Chondrocyte (in vitro differentiated cells): ENCODE measurements at places on chromosomes 7 and 10.
A peak's percentile ranks its signal among the peaks of the same experiment; 100 is the strongest.

DNA sequence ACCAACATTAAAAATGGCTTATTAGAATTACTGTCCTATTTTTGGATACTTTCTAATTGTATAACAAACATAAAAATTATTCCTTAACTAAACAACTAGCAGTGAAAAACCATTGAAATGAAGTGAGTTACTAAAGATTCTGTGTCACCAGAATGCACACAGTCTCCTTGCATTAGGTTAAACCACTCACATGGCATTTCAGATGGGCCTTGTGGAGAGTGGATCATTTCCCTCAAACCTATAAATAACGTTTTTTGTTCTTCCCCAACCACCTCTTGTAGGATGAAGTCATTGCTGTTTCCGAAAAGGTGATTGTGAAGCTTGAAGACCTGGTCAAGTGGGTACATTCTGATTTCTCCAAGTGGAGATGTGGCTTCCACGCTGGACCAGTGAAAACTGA lies 38.4 kb downstream of the ARID5B start:
- no peak for DNase-seq

DNA sequence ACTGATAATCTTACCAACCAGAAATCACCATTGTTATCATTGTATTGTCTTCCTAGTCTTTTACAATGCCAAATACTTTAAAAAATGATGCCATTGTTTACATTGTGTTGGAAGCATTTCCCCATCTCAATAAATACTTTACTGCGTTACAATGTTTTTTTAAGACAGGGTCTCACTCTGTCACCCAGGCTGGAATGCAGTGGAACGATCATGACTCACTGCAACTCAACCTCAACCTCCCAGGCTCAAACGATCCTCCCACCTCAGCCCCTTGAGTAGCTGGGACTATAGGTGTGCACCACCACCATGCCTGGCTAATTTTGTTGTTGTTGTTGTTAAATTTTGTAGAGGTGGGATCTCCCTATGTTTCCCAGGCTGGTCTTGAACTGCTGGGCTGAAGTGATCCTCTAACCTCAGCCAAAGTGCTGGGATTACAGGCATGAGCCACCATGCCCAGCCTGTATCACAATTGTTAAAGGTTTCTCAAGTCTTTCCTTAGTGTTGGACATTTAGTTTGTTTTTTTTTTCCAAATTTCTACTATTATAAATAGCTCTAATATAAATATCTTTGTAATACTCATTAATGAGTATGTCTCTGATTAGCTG lies 13.5 kb downstream of the LRMDA start:
- no peak for DNase-seq

GRCh38 chr7:39181398-39181797 lies 203.7 kb downstream of the POU6F2 start:
- no peak for DNase-seq

DNA sequence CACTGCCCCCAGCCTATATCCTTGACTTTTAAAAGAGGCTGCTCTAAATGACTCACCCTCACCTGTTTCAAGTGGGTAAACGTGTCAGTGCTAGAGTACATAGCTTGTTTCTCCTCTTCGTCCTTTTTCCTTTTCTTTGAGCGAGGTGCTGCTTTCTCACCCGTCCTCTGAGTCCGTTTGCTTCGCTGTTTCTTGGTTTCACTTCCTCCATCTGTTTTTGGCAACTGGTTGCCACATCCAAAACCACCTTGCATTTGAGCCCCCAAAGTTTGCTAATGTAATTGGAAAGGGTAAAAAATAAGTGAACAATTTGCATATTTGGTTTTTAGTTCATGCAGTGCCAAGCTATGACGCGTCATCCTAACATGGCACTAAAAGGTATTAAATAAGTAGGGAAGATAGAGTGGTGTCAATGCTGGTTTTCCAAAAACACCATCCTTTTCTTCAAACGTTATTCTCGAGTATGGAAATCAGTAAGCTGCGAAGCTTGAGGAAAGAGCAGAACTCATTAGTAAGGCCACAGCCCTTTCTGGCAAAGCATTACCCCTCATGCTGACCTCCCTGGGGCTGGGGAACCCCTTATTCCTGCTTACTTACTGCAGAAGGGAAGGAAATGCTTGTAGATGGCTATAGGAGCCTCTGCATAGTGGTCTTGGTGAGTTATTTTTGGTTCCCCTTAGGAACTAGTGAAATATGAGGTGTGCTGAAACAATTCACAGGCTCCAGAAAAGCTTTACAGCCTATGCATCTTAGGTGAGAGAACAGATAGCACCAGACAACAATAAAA lies 133.5 kb downstream of the GALNT11 start:
- no peak for DNase-seq

- no peak for DNase-seq
Measured at GRCh38 chr10:13792006-13792405, 205.2 kb downstream of the PRPF18 start.

DNA sequence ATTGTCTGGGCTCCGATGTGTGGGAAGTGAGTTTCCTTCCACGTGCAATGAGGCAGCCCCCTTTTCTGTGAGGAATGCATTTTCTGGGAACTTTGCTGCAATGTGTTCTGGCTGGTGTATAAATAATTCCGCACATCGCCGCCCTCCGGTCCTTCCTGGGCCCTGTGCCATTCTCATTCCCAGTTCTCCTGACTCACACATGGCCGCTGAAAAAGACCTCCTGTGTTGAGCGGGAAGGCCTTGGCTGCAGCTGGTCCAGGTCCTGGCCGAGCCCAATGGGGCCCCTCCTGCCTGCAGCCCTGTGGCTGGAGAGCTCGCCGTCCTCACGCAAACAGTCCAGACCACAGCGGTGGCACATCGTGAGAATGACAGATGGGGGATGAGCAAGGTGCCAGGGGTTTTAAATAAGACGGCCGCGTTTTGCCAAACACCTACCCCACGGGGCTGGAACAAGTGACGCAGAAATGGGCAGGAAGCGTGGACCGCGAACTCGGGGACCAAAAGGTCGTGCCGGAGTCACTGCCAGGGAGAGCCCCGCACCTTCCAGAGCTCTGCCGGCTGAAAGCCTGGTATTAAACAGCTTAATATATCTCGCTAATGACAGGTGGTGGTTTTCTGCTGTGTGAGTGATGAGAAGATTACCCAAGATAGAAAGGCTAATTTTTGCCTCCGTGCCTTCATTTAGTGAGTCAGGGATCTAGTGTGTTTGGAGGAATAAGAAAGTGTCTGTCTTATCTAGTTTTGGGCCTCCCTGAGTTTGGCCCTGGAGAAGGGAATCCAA lies 37.0 kb downstream of the FAM20C start:
- no peak for DNase-seq

GRCh38 chr10:99761365-99761764 lies 21.1 kb upstream of the ABCC2 start:
- DNase-seq = no peak

DNA sequence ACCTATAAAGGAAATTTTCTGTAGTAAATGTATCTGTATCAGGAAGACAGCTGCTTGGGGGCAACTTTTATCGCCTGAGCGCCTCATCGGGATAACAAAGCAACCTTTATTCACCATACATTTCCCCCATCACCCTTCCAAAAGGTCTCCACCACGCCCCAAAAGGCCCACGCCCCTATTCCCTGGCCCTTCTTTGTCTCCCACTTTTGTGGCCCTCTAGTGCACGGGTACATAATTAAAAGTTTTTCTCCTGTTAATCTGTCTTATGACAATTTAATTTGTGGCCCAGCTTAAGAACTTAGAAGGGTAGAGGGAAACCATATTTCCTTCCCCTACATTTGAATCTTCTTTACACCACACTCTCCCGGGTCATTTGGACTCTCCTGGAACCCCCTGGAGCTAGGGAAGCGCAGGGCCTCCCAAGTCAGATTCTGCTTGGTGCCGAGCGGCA lies 625 bp downstream of the RP9 start:
- no peak for DNase-seq

GRCh38 chr7:66682350-66683093 lies 53.8 kb downstream of the KCTD7 start:
- DNase-seq = no peak

DNA sequence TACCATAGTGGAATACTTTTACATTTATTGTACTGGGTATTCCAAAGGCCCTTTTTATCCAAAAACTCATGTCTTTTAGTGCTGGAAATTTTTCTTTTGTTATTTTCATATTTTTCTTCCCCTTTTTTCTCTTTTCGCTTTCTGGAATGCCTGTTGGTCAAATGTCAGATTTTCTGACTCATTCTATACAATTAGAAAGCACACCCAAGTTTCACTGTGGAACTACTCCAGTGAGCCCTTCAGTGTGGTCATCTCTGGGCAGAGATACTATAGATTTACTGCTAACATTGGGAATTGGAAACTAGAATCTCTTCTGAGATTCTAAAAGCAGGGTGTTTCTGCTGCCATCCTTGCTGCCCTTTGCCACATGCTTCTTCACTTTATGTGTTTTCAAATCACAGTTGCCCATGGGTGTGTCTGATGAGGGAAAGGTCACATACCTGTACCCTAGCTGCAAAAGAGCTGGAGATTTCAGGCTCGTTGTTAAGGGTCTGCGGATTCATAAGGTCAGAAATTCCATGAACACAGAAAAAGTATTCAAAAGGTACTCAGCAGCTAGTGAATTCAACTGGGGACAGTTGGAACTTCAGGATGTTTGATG lies 5.6 kb upstream of the WASL start:
- no peak for DNase-seq

- no peak for DNase-seq
Measured at GRCh38 chr7:18770822-18771221, 275.3 kb downstream of the HDAC9 start.

DNA sequence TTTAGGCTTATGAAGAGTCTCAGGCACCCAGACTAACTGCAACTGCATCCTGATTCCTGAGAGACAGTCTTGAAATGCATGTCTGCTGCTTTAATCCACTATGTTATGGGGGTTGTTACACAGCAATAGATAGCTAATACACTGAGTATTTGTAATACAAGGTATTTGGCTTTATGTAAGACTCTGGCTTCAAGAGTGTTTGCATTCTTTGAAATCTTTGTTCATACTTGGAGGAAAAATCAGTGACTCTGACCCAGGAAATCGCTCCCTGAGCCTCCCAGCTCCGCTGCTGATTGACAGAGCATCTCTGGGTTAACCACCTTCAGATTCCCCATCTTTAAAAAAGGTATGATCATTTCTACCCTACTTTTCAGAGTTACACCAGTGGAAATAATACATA lies 133.9 kb downstream of the MTPAP start:
- no peak for DNase-seq

DNA sequence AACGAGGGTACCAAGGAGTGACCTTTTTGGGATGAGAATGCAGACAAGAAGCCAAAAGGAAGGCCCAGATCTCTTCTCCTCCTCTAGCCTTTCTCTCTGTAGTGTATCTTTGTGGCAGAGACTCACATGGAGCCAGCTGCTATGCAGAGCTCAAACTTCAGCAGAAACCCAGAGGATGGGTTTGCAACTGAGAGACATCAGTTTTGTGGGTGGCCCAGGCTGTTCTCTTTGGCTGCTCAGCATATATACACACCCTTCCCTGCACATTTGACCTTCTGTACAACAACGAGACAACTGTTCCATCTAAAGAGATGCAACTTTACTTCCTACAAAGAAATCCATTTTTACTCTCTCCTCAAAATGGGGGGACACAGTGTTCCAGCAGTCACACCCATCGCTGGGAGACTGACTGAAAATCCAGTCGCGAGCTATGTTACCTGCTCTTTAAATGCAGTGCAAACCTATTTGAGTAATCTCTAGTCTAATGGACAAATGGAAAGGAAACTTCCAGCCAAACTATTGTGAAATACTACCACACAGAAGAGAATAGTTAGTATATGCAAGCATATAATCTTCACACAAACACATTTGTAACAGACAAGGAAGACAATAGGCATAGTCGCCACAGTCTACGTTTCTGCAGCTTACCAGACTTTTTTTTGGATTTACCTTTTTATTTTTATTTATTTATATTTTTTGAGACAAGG lies 51.2 kb downstream of the GTF2I start:
- DNase-seq = no peak

DNA sequence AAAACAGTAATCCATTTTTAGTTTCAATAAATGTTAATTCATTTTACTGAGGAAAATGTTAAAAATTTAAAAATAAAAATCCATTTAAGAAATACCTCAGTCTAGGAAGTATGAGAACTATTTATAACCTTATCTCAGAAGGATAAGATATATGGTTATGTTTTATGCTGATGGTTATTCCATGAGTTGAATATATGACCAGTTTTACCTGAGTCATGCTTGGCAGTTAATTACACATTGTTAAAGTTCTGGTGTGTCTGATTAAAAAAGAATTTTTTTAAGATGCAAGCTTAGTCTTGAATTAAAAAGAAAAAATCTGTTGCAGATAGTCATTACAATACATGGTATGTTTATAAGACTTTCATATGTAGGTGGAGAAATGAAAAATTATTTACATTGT lies 191.7 kb downstream of the ARL4A start:
- DNase-seq = no peak

- DNase-seq = no peak
Measured at GRCh38 chr7:100866729-100867039, 503 bp upstream of the TRIP6 start.

- DNase-seq = no peak
Measured at GRCh38 chr10:110608087-110608486, 36.0 kb upstream of the RBM20 start.

DNA sequence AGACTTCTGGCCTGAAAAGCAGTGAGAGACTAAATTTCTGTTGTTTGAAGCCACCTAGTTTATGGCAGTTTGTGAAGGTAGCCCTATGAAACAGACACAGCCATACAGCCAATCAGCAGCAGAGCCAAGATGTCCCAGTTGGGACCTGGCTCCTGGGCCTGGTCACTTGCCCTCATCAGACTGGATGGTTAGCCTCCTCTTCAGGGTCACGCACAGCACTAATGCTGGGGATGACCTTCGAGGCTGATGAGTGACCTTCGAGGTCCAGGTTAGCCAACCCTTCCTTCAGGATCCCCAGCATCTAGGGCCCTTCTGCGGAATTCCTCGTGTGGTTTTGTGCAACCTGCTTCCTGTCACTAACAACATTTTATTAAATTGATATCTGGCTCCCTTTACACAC lies 229.7 kb downstream of the FANK1 start:
- no peak for DNase-seq

GRCh38 chr10:113735913-113736312 lies 15.6 kb upstream of the PLEKHS1 start:
- no peak for DNase-seq

DNA sequence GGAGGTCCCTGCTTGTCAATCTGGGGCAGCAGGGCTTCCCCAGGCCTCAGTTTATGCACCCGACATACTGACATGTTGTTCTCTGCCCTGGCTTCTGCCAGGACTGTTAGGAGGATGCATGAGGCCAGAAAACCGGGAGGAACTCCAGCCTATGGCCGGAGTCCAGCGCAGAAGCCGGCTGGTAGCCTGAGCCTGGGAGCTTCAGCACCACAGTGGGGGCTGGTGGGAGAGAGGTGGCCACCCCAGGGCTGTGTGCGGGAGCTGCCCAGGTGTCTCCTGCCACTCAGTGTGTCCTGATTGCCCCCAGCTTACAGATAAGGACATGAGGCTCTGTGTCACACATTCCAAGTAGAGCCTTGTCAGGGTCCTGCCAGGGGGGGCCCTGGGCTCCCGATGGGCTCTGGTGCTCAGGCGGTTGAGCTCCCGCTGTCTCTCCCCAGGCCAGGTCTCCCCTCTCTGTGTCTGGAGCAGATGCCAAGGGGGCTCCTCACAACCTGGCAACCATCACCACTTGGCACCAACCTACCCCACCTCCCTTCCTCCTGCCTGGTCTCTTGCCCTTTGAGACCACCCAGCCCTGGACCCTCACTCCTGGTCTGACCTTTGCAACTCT lies 32.3 kb downstream of the PPIF start:
- DNase-seq = peak; percentile 84
